COLO829 (cell line): ENCODE measurements at places on chromosomes 5 and 9.

DNA sequence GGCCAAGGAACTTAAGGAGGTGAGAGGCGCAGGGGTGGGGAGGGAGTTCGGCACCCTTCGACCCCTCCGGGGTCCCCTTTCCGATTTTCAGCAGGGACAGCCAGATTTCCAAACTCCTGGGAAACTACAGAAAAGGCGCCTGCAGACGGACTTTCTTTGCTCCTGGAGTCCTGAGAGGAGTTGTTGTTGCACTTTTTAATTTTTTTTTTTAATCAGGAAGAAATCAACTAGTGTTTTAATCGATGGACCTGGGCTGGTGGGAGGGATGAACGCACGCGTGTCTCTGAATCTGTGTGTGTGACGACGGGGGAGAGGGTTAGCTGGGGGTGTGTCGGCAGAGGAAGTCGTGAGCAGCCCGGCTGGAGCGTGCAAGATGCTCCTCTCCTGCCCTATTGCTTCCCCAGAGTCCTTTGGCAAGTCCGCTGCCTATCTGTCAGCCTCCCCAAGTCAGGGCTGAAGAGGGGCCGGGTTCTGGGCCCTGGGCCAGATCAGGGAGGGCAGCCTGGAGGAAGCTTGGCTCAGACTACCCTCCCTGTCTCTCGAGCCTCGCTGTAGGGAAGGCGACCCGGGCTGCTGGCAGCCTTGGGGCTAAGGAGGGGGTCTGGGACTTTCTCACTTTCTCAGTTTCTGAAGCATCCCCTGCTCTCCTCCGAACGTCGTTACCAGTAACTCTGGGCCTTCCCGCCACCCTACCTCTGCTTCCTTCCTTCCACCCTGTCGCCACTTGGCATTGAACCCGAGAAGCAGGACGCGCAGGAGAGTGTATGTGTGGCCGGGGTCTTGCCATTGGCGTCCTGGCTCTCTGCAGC, 731 bp downstream of the PRR16 start:
- DNase-seq = no peak

DNA sequence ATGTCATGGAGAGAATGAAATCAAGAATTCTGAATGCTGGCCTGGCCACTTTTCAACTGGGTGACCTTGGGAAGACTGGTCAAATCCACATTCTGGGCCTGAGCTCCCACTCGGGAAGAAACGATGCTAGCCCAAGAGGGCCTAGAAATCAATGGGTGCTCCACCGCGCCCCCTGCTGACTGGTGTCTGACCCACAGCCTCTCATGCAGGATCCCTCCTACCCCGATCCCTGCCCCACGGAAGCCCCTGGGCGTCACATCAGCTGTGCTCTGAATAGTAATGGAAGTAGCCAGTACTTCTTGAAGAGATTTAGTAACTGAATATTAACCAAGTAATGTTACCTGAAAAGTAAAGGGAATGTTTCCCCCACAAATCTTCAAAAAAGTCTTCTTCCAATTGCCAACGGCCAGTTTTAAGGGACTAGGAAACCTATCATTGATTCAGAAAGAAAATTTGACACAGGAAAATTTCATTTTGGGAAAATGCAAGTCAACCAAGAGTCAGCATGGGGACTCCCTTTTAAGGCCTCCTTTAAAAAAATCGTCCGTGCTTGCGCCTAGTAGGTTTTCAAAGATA, 43.9 kb downstream of the CRB2 start:
- peak; percentile 47 for DNase-seq

DNA sequence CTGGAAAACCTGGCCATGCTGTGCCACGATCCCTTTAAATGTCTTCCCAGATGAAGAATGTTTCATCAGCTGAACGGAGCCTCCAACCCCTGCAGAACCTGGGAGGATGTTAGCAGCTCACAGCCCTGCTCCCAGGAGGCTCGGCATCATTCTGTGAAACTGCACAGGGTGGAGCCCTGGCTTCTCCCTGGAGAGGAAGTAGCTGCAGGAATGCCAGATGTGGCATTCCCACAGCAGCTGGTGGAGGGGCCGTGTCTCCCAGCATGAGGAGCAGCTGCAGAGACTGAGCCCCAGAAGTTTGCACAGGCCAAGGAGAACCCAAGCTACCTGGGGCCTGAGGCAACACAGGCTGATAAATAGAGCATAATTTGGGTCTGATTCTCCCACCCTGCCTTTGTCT, 165.8 kb upstream of the MAP3K1 start:
- DNase-seq = no peak

GRCh38 chr5:170141636-170142035, 35.9 kb downstream of the FOXI1 start:
- DNase-seq = no peak

DNA sequence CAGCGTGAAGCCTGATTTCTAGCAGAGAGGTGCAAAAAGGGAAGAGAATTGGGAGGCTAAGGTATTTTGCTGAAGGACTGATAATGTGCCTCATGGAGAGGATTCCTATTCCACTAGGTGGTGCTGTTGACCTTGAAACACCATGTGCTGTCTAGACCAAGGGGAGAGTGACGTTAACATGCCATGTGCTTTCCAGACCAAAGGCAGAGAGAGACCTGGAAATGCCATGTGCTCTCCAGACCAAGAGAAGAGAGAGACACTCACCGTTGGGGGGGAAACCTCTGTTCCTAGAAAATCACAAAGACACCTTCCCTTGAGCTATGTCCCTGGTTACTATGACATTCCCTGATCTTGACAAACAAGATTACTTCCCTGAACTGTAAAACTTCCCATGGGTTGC, 286.0 kb upstream of the TUSC1 start:
- peak; percentile 13 for DNase-seq

GRCh38 chr5:139167533-139167932, 30.6 kb downstream of the SIL1 start:
- no peak for DNase-seq

- no peak for DNase-seq
Observed at GRCh38 chr5:51278539-51278938, 104.7 kb upstream of the ISL1 start.

GRCh38 chr9:29822458-29822857, 2249.2 kb upstream of the C9orf72 start:
- DNase-seq = no peak

- DNase-seq = no peak
Observed at GRCh38 chr9:24961762-24962161, 416.1 kb upstream of the IZUMO3 start.

DNA sequence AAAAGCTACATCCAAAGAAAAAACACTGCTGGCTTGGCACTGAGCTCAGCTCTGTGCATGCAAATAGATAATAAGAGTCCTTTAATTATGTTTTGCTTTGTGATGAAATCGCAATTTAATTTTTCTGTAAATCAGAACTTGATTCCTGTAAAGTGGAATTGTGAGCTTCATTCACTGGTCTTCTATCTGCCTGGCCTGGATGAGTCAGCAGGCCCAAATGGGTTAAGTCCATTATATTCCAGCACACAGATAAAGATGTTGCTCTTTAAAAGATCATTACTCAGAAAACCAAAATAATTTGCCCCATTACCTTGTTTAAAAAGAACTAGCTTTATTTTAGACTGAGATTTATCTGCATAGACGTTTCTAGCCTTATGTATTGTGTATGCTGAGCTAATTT, 90.4 kb downstream of the CARTPT start:
- no peak for DNase-seq

GRCh38 chr5:10474521-10475075, 32.9 kb downstream of the ROPN1L start:
- no peak for DNase-seq

GRCh38 chr9:72635197-72635596, 113.8 kb downstream of the TMC1 start:
- no peak for DNase-seq

- peak; percentile 62 for DNase-seq
Observed at GRCh38 chr9:136328622-136329041, 1.3 kb downstream of the GPSM1 start.

- no peak for DNase-seq
Observed at GRCh38 chr9:87337335-87338087, 160.2 kb upstream of the DAPK1 start.

- DNase-seq = no peak
Observed at GRCh38 chr9:14136047-14136635, 177.8 kb downstream of the NFIB start.

DNA sequence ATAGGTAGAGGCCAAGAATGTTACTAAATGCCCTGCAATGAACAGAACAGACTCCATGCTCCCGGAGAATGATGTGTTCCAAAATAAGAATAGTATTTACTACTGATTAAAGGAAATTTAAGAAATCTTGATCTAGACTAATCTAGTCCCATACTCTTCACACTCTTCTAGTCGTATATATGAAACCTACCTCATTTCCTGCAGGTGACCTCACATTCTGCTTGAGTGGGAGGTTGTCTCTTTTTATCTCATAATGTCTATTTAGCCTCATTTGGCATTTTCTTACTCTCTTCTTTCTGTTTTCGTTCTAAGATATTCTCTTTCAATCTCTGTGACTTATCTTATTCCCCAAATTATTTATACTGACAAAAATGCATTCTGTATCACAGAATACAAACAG, 9.2 kb upstream of the SHOC1 start:
- no peak for DNase-seq

GRCh38 chr5:128870373-128870772, 94.9 kb upstream of the SLC27A6 start:
- no peak for DNase-seq

- no peak for DNase-seq
Observed at GRCh38 chr9:18238752-18239447, 235.1 kb upstream of the ADAMTSL1 start.

DNA sequence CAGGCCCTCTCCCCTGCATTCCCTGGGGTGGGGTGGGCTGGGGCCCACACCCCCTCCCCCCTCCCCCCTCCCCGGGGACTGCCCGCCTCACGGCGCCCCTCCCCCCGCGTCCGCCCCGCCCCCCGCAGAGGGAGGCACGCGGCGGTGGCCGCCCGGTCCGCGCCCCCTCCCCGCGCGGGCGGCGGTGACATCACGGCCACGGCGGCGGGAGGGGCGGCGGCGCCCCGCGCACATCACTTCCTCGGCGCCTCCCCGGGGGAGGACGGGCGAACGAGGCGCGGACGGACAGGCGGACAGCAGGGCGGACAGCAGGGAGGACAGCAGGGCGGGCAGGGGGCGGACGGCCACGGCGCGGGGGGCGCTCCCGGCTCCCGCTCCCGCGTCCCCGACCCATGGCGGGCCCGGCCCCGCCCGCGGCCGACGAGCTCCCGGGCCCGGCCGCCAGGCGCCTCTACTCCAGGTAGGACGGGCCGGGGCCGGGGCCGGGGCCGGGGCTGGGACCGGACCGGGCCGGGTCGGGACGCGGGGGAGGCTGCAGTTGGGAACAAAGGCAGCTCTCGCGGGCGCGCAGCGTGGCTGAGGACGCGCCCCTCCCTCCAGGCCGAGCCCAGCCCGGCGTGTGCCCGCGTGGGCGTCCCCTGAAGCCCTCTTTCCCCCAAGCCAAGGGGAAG, at the start of gene GPSM1:
GPSM1 (plus strand) TSS at position 236 of the 671 bp plus-strand sequence; CDS start at position 393, 157 bp downstream.
- peak; percentile 61 for DNase-seq

DNA sequence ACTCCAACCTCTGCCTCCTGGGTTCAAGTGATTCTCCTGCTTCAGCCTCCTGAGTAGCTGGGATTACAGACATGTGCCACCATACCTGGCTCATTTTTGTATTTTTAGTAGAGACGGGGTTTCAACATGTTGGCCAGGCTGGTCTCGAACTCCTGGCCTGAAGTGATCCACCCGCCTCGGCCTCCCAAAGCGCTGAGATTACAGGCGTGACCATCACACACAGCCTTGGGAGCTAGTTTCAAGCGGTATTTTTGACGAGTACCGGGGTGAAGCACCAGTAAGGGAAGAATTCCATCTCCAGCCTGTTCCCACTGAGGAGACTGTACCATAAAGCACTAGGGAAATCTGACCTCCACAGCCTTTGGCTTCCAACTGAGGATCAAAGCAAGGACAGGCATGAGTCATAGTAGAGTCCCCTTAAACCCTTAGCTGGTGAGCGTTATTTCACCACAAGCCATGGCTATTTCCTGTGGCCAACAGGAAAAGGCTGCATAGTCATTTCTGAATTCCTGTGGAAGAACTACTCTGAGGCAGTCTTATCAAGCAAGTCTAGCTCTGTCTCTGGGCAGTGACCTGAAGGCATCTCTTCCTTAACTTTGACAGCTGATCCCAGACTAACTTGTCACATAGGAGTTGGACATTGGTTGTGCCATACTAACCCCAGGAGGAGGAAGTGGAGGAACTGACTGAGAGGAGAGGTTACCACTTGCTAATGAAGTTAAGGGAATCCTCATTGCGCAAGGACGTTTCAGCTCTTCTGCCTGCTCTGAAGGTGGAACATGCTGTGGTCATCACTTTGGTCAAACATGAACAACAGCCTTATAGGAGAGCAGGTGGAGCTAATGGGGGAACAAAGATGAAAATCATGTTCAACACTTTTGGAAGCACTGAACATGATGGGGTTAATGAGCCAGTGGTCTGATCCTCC, 85.8 kb upstream of the DMRT1 start:
- peak; percentile 72 for DNase-seq

- no peak for DNase-seq
Observed at GRCh38 chr9:108662091-108662875, 193.5 kb downstream of the ACTL7B start.

DNA sequence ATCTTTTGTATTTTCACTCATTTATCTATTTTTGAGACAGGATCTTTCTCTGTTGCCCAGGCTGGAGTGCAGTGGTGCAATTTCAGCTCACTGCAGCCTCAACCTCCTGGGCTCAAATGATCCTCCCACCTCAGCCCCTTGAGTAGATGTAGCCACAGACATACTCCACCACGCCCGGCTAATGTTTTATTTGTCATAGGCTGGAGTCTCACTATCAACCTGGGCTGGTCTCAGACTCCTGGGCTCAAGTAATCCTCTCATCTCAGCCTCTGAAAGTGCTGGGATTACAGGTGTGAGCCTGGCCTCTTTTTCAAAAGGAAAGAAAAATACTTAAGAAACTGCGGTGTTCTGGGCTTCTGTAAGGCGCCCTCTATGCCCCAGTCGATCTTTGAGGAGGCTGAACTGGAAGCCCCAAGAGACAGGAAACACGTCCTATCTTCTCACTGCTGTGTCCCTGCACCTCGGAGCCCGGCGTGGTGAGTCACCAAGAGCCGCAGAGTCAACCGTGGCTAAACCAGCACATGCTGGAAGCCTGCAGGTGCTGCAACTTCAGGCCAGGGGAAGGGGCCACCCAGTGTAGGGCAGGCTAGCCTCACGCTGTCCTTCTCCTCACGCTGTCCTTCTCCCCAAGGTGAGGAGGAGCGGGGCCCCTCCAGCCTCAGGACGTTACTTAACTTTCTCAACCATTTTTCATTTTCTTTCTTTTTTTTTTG, 15.2 kb upstream of the LHX3 start:
- no peak for DNase-seq
